Caudate nucleus (tissue), 63 donors: ENCODE measurements at places on chromosomes 1 and 21.
A peak's percentile ranks its signal among the peaks of the same experiment; 100 is the strongest.

- DNase-seq, result no peak
These were observed 790 bp downstream of the TESK2 start for GRCh38 chr1:45490121-45490625.

DNA sequence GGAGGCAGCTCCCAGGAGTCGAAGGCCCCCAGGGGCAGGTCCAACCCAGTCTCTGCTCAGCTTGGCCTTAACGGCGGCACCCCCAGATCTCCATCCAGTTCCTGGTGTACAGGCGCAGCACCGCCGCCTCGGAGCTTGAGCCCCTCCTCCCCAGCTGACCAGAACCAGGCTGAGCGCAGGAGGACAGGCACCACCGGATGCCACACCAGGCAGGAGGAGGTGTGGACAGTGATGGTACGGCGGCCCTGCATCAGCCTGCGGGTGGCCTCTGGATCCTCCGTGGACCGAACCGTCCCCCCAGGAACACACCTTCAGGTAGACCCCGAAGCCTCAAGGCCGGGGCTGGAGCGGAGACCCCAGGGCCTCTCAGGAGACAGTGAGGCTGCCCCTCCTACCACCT is 16.4 kb downstream of the SLC66A1 start:
- no peak for DNase-seq

GRCh38 chr1:177239792-177240191 is 69.0 kb downstream of the BRINP2 start:
- DNase-seq, result no peak

- no peak for DNase-seq
These were observed 193.5 kb upstream of the SAMSN1 start for GRCh38 chr21:14739590-14739989.

DNA sequence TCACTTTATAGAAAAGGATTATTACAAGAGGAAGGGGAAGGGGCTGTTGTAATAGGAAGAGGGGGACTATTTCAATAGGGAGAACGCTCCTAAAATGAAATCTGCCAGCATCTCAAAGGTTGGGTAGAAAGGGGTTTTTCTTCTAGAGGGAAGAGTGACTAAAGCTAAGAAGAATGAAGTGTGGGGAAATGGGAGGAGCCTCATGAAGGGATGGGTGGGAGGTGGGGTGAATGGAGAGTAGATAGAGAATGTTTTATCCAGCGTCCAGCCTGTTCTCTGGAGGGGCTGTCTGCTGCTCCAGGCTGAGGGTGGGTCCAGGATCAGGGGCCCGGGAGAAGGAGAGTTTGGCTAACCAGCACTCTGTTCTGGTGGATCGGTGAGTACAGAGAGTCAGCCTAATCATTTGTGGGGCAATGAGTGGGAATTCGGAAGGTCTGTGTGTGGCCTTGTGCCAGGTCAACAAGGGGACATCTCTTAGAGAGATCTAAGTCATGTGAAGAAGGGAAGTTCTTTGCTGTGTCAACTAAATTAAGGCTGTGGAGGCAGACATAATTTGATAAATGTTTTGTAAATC is 25.2 kb downstream of the VN1R5 start:
- DNase-seq, result no peak

GRCh38 chr1:209416039-209416438 is 167.5 kb upstream of the CAMK1G start:
- DNase-seq, result no peak

DNA sequence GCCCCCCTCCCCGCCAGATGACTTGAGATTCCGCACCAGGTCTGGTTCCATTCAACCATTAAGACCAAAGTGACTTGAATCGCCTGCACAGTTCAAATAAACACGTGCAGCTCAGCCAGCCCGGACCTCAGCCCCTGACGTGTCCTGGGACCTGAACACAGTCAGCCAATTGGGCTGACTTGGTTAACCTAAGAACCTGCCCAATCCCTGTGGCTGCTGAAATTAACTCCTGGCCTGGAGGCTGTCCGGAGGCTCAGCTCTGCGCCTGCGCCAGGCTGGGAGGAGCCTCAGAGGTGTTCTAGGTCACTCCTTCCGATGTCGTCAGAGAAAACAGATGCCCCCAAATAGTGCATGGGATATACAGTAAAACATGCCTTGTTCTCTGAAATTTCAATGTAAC is 73.4 kb downstream of the SCCPDH start:
- DNase-seq, result no peak

DNA sequence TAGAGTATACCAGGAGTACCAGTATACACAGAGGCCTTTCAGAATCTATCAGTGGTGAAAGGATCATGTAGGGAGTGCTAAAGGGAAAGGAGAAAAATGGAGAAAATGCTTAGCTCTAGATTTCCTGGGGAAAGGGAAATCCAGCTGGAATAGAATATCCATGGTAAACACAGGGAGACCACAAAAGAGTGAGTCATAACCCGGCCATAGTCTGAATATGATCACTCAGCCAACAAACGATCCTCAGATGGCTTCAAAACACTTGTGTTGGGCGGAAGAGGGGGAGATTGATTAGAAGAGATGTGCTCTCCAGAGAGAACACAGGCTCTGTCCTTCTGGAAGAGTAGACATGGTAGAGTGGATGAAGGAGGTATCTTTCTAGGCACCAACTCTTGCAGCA is 180.6 kb downstream of the PAPPA2 start:
- DNase-seq, result no peak

DNA sequence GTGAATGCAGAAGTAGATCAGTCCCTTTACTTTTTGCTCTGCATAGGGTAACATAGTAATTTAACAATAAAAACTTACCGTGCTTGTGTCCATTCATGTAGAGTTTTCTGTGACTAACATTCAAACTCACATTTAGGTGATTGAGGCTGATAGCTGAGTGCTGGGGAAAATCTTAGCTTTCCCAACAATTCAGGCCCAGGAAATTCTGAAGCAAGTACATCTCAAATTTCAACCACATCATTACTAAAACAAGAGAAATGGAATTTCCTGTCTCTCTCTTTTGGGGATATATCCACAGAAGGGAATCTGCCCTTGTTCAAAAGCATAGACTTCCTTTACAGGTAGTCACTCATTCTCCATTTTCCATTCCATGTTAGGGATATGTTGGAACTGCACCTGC is 33.1 kb upstream of the C1orf146 start:
- DNase-seq, result no peak

DNA sequence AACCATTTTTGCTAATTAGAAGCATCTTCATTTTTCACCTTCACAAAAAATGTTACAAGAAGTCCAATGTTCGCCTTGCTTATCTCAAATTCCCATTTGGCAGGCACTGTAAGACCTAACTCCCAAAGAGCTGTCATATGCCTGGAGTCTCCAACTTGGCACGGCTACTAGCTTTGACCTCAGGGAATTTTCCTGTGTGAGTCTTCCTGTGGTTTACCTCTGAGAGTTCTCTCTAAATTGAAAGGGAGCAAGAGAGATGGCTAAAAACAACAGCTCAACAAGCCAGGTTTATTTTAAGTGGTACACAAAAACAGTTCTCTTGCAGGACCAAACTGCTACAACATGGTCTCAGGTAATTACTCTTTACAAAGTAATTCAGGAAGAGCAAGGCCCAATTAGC is 756.0 kb upstream of the ADGRL2 start:
- DNase-seq, result no peak

- no peak for DNase-seq
These were observed 678.4 kb upstream of the ADAMTS5 start for GRCh38 chr21:27645285-27645684.

- no peak for DNase-seq
These were observed 1.2 kb downstream of the PKN2 start for GRCh38 chr1:88685259-88685620.

- no peak for DNase-seq
These were observed 545.4 kb downstream of the ADGRL2 start for GRCh38 chr1:82346141-82346540.

GRCh38 chr1:178536844-178537371 is 24.0 kb downstream of the TEX35 start:
- peak; percentile 41 for DNase-seq

GRCh38 chr1:76465030-76465429 is 390.5 kb downstream of the ST6GALNAC3 start:
- no peak for DNase-seq

GRCh38 chr21:40151611-40152010 is 284.4 kb downstream of the PCP4 start:
- DNase-seq, result no peak

DNA sequence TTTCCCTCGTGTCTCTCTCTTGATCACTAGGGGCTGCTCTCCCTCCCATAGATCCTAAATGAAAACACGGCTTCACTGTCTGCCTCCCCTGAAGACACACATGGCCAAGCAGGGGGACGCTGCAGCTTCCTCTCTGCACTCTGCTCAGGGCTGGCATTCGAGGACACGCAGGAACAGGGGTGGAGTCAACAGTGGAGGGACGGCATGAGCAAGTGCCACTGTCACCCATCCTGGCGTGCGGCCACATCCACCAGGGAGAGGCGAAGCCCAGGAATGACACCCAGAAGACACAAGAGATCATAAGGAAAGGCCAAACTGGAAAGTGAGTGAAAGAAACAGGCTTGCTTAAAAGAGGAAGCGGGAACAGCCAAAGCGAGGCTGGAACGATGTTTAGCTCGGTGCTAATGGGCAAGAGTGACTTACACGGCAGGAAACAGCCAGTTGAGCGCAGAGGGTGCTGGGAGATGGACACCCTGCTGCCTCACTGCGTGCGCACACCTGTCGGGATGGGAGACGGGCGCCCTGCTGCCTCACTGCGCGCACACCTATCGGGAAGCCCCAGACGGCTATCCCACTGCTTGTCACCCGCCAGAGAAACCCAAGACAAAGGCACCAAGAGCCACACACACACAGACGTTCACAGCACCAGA is 13.6 kb upstream of the C1QTNF12 start:
- no peak for DNase-seq

DNA sequence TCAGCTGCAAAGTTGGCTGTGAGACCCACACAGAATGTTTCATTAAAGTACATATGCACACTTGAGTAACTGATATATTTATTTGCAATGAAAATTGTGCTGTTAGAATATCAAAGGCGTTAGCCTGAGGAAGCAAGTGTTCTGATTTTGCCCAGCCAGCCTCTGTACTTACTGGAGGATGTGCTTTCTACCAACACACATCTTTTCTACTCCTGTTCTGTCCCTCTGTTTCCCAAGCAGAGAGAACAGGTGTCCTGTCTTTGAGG is 31.4 kb downstream of the ELAVL4 start:
- DNase-seq, result no peak

DNA sequence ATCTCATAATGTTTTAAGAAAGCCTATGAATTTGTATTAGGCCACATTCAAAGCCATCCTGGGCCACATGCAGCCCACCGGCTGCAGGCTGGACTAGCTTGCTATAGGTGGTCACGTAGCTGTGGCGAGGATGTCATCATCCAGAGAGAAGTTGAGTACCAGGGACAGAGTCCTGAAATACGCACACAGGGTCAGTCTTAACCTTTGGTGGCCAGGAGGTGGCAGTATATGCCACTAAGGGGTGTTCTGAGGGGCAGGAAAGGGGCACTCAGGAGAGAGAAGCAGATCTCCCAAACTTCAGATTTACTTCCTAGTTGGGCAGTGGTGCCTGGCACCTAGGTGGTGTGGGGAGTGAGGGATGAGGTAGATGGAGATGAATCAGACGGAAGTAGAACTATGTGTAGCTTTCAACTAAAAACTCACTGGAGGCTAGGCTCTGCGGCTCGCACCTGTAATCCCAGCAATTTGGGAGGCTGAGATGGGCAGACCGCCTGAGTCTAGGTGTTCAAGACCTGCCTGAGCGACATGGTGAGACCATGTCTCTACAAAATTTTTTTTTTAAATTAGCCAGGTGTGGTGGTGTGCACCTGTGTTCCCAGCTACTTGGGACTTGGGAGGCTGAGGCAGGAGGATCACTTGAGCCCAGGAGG is 16.3 kb upstream of the CDK18 start:
- DNase-seq, result no peak

- no peak for DNase-seq
These were observed 33.2 kb upstream of the RBM15 start for GRCh38 chr1:110305900-110306420.

DNA sequence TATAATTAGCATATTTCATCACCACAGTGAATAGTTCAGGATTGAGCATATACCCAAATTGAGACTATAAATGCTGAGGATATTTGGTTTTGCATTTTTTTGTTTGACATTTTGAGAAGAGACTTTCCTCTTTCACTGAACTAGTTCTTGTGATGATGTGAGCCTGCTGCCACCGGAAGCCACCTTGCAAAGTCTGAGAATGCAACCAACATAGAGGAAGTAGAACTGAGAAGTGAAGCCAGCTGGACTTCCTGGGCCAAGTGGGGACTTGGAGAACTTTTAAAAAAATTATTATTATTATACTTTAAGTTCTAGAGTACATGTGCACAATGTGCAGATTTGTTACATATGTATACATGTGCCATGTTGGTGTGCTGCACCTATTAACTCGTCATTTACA is 102.3 kb downstream of the RPE65 start:
- no peak for DNase-seq
